ENCODE measurements at places on chromosomes 7 and 10.

GRCh38 chr10:75959209-75959608 lies 527.8 kb downstream of the LRMDA start:
- DNase-seq, result no peak

GRCh38 chr10:23058366-23058765 lies 37.0 kb upstream of the MSRB2 start:
- DNase-seq, result no peak

- DNase-seq, result no peak
Observed at GRCh38 chr10:92274071-92274470, 16.8 kb downstream of the CPEB3 start.

DNA sequence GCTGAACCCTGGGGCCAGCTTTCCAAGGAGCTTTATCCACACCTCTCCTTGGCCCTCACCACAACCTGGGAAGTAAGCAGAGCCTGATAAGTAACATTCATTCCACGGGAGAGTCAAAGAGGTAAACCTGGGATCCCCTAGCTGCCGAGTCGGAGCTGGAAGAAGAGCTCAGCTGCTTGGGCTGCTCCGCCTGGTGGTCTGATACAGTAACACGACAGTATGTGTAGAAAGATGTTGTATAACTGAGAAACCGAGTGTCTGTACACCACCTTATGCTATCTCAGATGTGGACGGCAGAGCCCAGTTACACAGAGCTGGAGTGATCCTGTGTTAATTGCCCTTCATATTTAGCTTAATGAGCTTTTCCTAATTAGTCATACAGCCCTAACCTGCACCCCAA lies 151.3 kb upstream of the KMT2E start:
- DNase-seq, result no peak

DNA sequence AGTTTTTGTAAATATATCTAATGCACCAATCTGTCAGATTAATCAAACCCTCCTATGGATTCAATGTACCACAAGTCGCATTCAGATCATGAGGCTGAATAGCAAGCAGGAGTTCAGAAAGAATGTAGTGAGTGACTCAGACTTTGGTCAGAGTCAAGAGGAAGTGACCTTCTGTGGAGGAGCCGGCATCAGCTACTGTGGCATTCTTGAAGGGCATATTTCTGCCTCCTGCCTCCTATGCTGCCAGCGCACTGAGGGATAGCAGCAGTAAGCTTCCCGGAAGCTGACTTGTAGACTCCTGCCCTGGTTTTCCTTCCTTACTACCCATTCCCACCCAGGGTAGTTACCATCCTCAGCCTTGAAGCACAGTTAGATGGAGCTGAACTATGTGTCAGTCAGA lies 867.5 kb downstream of the NRG3 start:
- DNase-seq, result no peak

Data from stimulated activated CD8-positive, alpha-beta memory T cell treated with anti-CD3 and anti-CD28 coated beads, Interleukin-7, amount 100 ng/mL, for 4 hours (primary cell).